NCI-H446 (cell line): ENCODE measurements at places on chromosomes 5 and 9.

GRCh38 chr5:38023799-38024198 lies 184.0 kb upstream of the GDNF start:
- peak; percentile 32 for DNase-seq

DNA sequence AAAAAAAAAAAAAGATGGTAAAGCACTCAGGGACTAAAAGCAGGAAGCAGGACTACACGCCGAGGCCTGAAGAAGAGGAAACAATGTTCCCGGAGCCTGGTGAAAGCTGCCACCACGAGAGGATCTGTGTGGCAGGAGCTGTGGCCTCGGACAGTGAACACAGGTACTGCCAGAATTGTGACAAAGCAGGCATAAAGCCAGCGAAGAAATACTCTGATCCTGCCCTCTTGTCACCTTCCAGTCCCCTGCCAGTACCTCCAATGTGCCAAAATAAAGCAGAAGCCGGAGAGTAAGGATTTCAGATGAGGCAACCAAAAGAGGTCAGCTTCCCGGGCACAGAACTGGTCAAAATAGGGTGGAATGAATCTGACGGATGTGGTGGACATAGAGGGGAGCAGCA lies 211.5 kb upstream of the TARS1 start:
- no peak for DNase-seq

DNA sequence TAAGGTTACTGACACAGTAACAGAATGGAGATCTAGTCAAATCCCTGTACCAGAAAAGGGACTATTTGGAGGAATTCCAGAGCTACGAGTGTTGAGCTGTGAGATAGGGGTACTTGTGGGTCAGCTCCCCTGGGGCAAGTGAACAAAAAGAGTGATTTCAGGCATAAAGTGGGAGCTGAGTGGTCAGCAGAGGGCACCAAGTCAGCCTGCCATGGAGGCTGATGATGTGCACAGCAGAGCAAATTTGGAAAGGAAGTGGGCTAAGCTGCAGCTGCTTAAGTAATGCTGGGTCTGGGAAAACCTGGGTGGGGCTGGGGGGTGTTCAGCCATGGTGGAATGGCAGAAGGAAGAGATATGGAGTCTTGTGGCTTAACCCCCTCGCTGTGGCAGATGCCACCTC lies 327.9 kb downstream of the NTRK2 start:
- DNase-seq, result no peak

- DNase-seq, result no peak
Observed at GRCh38 chr9:98572796-98573195, 135.9 kb downstream of the GABBR2 start.

DNA sequence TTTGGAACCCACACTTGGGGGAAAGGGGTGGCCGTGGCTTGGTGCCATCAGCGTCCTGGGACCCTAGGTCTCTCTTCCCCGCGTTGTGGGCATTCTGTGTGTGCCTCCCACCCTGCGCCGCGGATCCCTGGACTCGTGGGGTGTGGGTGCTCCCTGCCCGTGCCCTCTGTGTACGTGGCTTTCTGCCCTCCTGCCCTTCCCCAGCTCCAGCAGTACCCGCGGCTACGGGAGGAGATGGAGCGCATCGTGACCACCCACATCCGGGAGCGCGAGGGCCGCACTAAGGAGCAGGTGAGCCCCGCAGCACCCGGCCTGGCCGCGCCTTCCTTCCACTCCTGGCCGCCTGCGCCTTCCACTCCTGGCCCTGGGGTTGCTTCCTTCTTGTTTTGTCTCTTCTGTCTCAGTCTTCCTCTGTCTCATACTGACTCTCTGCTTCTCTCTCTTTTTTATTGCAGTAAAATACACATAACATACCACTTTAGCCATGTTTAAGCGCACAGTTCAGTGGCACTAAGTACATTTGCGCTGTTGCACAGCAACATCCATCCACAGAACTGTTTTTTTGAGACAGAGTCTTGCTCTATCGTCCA lies 30.7 kb downstream of the DNM1 start:
- no peak for DNase-seq

DNA sequence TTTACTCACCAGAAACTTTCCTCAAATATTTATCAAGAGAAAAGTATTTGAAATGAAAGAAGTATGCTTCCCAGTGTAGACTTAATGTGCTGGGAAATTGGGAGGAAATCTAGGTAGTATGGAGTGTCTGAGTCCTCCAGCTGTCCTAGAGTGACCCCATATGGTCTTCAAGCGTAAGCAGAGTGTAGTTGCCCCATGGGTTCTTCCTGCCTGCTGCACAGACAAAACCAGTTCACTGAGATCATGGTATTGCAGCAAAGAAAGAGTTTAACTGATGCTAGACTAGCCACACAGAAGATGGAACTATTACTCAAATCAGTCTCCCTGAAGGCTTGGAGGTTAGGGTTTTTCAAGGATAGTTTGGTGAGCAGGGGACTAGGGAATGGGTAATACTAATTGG lies 114.9 kb upstream of the PRLR start:
- DNase-seq, result no peak

DNA sequence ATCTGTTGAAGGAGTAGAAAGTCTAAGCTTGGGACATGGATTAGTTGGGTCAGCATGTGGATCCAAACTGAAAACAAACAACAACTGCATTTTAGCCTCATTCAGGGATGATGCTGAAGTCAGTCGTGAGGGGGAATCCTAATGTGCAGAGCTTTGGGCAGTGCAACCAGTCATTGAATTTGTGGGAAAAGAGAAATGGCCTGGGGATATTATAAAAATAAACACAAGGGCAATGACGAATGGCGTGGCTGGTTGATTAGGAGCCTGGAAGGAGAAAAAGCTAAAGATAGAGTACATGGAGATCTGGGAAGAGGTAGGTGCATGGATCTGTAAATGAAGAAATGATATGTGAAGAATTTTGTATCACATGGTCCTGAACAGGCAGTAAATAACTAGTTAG lies 477.6 kb downstream of the TLE1 start:
- DNase-seq, result no peak

GRCh38 chr5:130514984-130515690 lies 610.9 kb downstream of the CHSY3 start:
- DNase-seq, result no peak

- DNase-seq, result peak; percentile 65
Observed at GRCh38 chr9:121718084-121718483, 66.7 kb downstream of the DAB2IP start.

DNA sequence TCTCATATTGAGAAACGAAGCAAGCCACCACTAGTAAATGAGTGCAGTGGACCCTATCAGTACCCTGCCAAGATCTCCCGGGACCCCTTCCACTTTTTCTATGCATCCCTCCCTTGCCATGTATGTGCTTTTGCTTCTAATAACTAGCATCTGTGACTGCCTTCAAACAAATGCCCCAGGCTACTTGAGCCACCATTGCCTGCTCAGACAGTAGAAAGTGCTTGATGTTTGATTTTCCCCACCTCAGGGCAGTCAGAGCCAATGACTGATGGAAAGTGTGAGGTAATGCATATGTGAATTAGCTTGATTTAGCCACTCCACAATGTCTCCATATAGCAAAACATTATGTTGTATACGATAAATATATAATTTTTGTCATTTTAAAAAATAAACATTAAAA lies 797.3 kb upstream of the ACO1 start:
- peak; percentile 34 for DNase-seq
